Natural killer cell treated with Interleukin-12 subunit alpha and Interleukin-12 subunit beta and Interleukin-15 and Interleukin-18, amount 100 ng/mL, for 72 hours (primary cell): ENCODE measurements at places on chromosomes 6 and 20. TPM values are rescaled to one million over a fixed set of nuclear protein-coding genes. Genes with fewer than 3 reads are reported as not detected.

Gene LY6G6C
- total RNA-seq, result not detected

Gene SERINC3
- total RNA-seq, result 46.7 TPM

Gene SCUBE3
- total RNA-seq, result 0.14 TPM

Gene DDO
- not detected for total RNA-seq

Gene C6orf163
- total RNA-seq, result 4.2 TPM

Gene HLA-DQA1
- 92.0 TPM for total RNA-seq

Gene C6orf58
- total RNA-seq, result not detected

Gene PGBD1
- 1.6 TPM for total RNA-seq

Gene SERPINB6
- total RNA-seq, result 158 TPM

Gene MUC21
- not detected for total RNA-seq

Gene GABRR1
- total RNA-seq, result not detected

Gene ZSCAN16
- total RNA-seq, result 5.8 TPM

Gene EEF1E1
- 35.9 TPM for total RNA-seq

Gene CENPW
- 50.4 TPM for total RNA-seq
